ENCODE measurements at places on chromosomes 7 and 10. TPM values are rescaled to one million over a fixed set of nuclear protein-coding genes. Genes with fewer than 3 reads are reported as not detected.
A peak's percentile ranks its signal among the peaks of the same experiment; 100 is the strongest.

CDH23 gene
- 0.21 TPM for total RNA-seq

INHBA gene
- total RNA-seq = 84.7 TPM

APBB1IP gene
- total RNA-seq = not detected

DNA2 gene
- 36.6 TPM for total RNA-seq

ENTPD7 gene
- 7.5 TPM for total RNA-seq

CPXM2 gene
- total RNA-seq = 4.9 TPM

DNA sequence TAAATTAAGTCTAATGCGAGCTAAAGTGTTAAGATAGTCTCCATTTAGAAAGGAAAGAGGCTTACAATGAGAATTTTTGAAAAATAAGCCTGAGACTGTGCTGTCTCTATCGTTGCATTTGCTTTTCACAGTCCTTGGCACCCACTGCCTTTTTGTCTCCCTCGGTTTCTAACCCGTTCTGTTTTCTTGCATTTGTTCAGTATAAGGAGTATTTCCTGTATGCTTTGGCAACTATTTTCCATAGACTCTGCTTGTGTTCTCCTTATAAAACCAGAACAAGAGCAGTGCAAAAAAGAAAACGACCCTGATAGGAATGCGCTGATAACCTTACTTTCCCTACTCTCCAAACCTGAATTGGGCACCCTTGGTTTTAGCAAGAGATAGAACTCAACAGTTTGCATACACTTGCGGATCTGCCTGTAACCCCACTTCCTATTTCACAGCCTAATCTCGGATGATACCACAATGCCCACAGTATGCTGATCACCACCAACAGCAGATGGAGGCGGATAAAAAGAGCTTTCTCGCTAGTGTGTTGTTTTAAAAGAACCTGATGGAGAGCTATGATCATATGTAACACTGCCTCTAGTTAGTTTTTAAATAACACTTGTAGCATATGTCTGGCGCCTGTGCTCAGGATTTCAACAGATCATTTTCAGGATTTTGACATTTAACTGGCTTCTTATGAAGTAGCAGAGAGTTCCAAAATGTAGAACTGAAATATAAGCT lies 1.6 kb upstream of the ARHGAP12 start:
- no peak for DNase-seq

DNA sequence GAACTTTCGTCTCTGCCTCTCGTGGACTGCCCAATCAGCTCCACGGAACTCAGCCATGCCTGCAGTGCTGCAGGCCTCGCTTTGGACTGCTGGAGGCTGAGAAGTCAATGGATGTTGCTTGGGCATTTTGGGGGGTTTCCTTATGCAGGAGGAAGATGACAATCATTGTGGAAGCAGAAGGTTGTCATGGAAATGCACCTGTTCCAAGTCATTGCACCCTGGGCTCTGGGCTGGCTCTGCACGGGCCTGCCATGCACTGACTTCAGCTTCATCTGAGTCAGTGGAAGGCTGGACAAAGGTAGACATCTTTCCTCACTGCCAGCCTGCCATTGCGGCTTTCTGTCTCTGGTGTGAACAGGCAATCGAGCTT lies 217.3 kb downstream of the RPS24 start:
- no peak for DNase-seq

DNA sequence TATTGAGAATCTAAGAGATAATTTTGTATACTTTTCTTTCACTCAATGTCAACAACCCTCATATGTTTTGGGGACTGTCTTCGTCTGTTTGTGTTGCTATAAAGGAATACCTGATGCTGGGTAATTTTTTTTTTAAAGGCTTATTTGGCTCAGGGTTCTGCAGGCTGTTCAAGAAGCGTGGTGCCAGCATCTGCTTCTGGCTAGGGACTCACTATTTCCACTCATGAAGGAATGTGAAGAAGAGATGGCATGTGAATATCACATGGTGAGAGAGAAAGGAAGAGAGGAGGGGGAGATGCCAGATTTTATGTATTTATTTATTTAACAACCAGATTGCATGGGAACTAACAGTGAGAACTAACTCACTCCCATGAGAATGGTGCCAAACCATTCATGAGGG lies 827.4 kb upstream of the PHF14 start:
- DNase-seq = no peak

DNA sequence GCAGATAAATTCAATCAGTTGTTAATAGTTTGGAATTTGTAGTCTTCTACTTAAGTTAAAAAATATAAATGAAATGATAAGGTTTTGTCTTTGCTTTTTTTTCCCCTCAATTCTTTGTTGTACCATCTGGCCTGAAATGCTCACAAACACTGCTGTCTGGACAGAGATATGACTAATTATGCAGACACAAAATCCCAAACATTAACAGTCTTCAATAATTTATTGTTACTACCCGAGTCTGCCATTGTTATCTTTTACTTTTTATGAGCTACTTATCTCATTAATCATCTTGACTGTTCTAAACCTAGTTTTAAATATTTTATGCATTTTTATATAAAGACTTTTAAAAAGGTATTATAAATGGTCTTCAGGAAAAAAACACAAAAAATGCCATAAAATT lies 64.7 kb upstream of the THSD7A start:
- no peak for DNase-seq

DNA sequence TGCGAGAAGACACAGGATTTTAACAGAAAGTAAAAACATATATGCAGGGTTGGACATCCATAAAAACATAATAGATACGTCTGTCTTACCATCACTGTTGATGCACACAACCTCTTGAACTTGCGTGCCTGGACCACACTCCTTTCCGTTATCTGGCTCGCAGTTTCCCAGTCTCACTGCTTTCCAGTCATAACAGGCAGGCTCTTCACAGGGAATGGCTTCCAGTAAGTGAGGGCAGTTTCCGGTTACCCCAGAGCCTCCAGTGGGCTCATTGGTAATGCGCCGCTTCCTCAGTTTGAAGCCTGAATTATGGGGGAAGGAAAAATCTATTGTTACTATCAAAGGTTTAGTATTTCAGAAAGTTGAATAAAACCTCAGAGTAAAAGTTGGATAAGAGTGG lies 290.7 kb downstream of the THSD7A start:
- DNase-seq = peak; percentile 14

- no peak for DNase-seq
These were observed 64.6 kb downstream of the PRTFDC1 start for GRCh38 chr10:24887855-24888231.

- DNase-seq = peak; percentile 89
These were observed 38.4 kb downstream of the PTPRE start for GRCh38 chr10:127945341-127945758.

- peak; percentile 59 for DNase-seq
These were observed 47.4 kb downstream of the TNS3 start for GRCh38 chr7:47534322-47535034.

- no peak for DNase-seq
These were observed 47.6 kb upstream of the NKX6-2 start for GRCh38 chr10:132833421-132834111.

All from Daoy (cell line).